Fibroblast of skin of left biceps (primary cell): ENCODE measurements at places on chromosomes 3 and 15.

DNA sequence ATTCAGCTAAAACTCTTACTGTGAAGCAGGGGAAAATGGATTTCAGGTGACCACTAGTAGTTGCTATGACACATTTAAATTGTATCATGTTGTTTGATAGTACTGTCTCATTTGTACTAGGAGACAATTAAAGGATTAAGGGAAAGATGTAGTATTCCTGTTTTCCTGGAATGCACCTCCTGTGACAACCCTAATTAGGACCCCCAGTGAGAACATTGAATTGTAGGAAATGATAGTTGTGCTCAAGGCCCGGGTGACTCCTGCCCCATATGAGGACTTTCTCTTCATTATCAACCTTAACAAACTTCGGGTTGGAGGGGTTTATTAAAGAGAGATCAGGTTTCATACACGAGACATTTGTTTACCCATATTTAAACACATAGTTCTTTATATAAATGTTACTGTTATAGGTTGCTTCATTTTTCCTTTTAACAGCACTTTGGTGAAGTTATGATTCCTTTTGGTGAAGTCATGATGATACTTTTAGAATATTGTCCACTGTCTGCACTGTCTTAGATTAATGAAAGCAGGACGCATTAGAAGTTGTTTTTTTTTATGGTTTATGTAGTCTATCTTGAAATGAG lies 392.6 kb upstream of the NAALADL2 start:
- no peak for DNase-seq

DNA sequence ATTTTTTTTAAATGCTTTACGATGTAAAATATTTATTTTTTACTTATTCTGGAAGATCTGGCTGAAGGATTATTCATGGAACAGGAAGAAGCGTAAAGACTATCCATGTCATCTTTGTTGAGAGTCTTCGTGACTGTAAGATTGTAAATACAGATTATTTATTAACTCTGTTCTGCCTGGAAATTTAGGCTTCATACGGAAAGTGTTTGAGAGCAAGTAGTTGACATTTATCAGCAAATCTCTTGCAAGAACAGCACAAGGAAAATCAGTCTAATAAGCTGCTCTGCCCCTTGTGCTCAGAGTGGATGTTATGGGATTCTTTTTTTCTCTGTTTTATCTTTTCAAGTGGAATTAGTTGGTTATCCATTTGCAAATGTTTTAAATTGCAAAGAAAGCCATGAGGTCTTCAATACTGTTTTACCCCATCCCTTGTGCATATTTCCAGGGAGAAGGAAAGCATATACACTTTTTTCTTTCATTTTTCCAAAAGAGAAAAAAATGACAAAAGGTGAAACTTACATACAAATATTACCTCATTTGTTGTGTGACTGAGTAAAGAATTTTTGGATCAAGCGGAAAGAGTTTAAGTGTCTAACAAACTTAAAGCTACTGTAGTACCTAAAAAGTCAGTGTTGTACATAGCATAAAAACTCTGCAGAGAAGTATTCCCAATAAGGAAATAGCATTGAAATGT lies 15.6 kb downstream of the THBS1 start:
- peak; percentile 30 for DNase-seq

DNA sequence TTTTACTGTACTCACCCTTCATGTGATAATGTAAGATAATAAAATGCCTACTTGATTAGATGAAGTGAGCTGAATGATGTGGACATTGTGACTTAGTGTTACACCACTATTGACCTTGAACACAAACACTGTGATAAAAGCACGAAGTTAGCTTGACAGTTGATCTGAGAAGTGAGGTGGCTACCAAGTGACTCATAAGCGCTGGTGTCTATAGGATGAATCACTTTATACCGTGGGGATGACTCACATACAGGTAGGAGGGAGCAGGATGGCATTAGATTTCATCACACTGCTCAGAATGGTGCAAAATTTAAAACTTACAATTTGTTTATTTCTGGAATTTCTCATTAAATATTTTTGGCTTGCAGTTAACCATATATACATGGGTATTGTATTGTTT lies 174.7 kb upstream of the CNTN3 start:
- peak; percentile 3 for DNase-seq

DNA sequence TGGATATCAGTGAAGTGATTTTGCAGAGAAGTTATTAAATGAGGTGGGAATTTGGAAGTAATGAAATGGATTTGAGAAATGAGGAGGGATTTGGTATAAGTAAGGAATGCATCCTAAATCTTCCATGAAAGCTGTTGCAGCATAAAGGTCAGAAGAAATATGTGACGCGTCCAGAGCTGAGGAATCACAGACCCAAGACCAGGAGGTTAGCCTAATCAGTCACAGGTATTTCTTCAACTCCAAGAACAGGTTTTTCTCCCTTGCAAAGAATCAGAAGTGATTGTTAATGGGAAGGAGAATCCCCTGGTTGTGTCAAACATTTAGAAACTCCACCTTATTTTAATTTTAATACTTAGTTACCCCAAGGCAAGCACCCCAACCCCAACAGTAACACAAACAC lies 253.2 kb downstream of the MEX3B start:
- no peak for DNase-seq

DNA sequence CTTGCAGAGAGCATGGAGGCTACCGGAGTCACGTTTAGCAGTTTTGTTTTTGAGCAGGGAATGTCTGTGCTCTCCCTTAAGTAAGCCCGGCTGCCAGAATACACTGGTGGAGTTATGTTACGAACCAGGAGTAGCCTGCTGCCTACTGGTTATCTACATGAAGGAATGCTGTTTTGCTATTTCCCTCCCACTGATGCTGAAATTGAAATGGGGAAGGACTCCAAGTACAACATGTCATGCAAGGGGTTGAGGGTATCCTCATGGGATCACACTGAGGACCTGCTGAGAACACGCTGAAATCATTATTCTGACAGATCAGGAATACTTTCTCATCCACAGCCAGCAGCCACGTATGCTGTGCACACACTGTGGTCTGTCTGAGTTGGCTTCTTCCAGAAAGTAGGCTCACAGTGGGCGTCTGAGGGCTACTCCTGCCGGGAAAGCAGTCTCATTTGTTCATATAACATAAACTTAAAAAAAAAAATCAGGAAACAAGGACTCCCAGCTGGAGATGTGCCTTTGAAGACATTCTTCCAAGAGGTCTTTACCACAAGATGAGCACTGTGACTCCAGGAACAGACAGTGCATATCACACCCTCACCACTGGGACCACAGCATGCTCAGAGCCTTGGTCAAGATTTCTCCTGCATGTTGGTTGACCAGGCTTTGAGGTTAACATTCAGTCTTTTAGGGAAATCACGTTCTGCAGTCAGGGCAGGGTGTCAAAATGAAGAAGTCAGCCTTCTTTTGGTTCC lies 300.4 kb upstream of the RASGRP1 start:
- peak; percentile 100 for DNase-seq

- no peak for DNase-seq
These were observed 14.5 kb downstream of the EXOG start for GRCh38 chr3:38510631-38511030.

DNA sequence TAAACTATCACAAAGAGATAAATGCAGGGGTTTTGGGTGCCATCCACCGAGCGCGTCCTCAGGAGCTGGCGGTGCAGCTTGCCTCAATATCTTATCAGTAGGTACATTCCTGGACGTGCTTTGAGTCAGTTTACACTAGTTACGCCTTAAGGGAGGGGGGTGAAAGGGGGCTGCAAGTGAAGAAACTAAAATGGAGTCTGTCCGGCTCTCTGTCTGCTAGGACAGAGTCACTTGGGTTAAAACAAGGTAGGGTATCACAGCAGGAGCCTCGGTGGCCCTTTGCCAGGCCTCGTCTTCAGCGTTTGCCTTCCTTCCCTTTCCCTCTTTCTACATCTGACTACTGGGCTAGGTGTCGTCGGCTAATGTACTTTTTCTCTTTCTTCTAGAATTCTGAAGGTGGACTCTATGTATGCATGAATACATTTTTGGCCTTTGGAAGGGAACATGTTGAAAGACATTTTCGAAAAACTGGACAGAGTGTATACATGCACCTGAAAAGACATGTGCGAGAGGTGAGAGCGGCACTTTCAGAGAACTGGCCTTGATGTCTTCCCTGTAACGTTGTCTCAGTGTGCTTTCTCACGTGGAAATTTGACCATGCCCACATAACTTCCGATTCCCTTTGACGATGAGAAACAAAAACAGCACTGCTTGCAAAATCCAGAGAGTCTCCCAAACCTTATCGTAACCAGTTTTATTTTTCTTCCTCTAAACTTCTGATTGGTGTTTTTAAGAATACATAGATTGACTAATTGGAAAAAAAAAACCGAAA lies 28.8 kb downstream of the USP13 start:
- DNase-seq: no peak

GRCh38 chr3:193851941-193852674 lies 259.1 kb downstream of the OPA1 start:
- no peak for DNase-seq

- DNase-seq: no peak
These were observed 680 bp downstream of the POC1A start for GRCh38 chr3:52153389-52154096.

GRCh38 chr15:29612096-29612495 lies 210.2 kb downstream of the TJP1 start:
- DNase-seq: peak; percentile 91

DNA sequence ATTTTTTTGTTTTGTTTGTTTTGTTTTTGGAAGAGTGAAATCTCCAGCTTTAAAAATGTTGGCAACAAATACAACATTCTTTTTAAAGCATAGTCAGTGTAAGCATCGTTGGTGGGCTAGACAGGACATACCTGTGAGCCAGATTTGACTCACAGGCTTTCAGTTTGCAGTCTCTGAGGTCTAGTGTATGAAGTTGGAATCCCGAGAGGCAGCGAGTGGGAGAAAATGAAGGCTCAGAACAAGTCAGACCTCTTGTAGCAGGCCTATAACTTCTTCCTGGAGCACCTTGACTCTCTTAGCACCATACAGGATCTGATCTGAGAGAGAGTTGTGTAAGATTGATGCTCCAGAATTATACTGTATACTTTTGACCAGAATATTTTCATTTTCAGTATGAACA lies 60.2 kb downstream of the CNTN4 start:
- DNase-seq: no peak

DNA sequence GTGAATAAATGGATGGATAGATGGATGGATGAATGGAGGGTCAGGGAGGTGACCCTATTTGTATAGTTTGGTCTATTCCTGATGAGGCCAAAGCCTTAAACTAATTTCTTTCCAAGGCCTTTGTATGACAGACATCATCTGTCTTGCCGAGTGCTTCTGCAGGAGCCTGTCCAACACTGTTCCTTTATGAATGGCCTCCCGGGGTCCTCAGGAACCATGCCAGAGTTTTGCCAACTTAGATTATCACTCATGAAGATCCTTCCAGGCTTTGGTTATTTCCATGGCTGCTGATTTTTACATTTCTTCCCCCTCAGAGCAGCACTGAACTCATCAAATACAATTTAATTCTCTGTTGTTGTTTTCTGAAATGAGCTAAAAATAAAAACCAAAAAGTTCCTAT lies 133.0 kb upstream of the SOX2 start:
- DNase-seq: no peak

GRCh38 chr15:93027413-93027812 lies 61.6 kb downstream of the RGMA start:
- no peak for DNase-seq

DNA sequence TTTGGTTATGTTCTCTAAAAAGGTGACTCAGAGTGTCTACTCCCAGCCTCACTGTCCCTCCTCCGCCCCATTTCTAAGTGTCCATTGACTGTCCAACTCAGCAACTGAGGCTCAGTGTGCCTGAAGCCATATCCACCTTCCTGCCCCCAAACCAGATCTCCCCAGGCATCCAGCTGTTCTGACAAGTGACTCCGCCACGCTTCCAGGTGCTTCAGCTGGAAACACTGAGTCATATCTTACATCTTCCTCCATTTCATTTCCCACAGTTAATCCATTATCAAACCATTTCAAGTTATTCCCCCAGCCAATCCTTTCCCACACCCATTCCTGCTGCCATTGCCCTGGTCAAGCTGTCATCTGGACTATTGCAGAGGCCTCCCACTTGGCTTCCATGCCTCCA lies 17.1 kb downstream of the MAGEF1 start:
- DNase-seq: no peak

- DNase-seq: no peak
These were observed 245.6 kb upstream of the PEX5L start for GRCh38 chr3:180282386-180282785.

DNA sequence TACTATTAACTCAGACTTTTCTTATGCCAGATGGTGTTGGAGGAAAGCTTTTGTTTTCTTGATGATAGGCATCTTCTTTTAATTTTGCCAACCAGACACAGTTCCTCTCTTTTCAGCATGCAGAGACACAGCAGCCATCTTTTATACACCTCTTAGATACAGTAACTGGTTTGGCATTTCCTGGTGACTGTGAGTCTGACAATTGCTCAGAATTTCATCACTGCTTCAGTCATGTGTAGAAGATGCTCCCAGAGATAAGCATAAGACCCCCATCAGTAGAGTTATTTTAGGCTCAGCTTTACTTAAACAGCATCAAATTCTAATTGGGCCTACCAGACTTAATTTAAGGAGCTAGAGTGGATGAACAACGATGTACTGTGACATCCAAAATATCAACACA lies 779.0 kb downstream of the SQOR start:
- DNase-seq: peak; percentile 78

GRCh38 chr3:121698476-121698875 lies 37.8 kb upstream of the HCLS1 start:
- no peak for DNase-seq

DNA sequence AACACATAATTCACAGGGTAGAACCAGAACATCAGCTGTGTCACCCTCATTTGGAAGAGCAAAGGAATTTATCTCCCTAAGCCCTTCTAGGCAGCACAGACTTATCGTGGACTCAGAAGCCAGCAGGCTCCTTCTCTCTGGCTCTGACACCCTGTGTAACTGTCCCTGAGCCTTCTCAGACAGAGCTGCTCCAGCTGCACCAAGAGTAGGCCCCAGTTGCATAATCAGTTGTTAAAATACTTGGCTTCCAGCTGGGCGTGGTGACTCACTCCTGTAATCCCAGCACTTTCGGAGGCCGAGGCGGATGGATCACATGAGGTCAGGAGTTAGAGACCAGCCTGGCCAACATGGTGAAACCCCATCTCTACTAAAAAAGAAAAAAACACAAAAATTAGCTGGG lies 49.4 kb upstream of the ACVR2B start:
- DNase-seq: no peak

- DNase-seq: no peak
These were observed 61.9 kb downstream of the TRPM7 start for GRCh38 chr15:50624616-50625168.

DNA sequence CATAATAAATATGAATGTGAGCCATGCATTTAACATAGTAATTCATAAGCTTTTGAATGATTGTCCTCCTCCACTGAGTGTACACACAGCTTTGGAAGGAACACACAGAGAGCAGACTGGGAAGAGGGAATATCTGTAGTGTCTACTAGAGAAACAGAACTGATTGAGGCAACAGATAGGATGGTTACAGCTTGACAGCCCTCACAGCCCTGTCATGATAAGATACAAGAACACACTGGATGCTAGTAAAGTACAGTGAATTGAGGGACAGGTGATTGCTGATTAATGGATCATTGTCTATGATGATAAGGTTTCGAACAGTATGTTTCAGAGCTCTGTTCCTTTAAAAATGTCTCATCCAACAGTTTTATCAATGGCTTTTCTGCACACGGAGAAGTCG lies 383.4 kb upstream of the GBE1 start:
- no peak for DNase-seq

- DNase-seq: no peak
These were observed 376 bp downstream of the TADA3 start for GRCh38 chr3:9791790-9792404.

GRCh38 chr3:112012205-112012992 lies 13.7 kb downstream of the TAGLN3 start:
- DNase-seq: no peak

GRCh38 chr3:196012941-196013476 lies 68.9 kb downstream of the TFRC start:
- no peak for DNase-seq

GRCh38 chr3:23404246-23404645 lies 201.1 kb downstream of the UBE2E2 start:
- no peak for DNase-seq
